Activated CD4-positive, alpha-beta T cell treated with anti-CD3 and anti-CD28 coated beads for 4 hours (primary cell): ENCODE measurements at places on chromosomes 1 and 21.

DNA sequence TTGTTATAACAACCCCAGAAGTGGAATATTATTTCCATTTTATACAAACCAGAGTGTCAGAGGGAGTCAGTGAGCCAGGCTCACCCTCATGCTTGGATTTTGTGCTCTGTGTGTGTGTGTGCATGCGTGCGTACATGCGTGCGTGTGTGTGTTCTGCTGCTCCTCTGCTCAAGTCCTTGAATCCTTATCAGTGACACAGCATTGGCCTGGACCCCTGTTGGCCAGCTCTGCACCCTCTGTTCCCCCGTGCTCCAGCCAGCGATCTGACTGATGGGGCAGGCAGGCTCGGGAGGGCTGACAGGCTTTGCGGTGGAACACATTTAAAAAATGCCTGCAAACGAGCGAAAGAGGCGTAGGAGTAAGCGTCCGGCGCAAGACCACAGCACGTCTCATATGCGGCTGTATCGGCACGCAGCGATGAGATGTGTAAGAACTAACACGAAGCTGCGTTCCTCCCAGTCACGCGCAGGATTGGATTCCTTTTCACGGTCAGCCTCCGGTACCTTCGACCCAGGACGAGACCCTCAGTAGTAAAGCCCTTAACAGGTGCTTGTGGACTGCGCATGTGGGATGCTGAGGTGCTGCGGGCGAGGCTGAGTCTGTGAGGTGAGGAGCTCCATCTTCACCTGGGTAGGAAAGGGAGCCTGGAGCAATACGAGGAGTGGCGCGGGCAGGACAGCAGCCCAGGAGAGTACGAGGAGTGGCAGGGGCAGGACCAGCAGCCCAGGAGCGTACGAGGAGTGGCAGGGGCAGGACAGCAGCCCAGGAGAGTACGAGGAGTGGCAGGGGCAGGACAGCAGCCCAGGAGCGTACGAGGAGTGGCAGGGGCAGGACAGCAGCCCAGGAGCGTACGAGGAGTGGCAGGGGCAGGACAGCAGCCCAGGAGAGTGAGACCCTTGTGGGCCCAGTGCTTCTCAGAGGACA is 130.9 kb downstream of the GALNT2 start:
- DNase-seq = no peak

- DNase-seq = no peak
Observed at GRCh38 chr1:66364578-66365391, 169.2 kb upstream of the SGIP1 start.

DNA sequence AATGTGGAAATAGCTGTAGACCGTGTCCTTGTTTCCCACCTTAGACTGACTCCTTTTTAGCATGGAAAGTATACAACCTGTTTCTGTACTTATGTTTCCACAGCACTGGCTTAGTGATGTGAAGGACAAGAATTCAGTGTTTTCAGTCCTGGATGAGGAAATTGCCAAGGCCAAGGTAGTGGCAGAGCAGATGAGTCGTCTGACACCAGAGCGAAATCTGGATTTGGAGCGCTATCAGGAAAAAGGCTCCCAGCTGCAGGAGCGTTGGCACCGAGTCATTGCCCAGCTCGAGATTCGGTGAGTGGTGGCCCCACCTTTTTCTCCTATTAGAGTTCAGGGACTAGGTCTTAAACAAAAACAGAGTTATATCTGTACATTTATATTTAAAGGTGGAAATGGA is 112.6 kb downstream of the MACF1 start:
- DNase-seq = no peak

DNA sequence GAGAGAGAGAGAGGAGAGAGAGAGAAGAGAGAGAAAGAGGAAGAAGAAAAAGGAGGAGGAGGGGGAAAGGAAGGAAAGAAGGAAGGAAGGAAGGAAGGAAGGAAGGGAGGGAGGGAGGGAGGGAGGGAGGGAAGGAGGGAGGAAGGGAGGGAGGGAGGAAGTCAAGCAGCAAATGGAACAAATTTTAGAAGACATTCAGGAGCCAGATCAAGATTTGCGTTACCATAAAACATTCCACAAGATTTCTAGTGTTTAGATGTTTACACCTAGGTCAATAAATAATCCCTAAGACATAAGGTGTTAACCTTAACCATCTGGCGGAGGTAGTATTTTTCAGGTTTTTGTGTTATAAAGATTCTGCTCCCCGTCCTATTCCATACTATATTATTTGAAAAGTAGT is 1320.1 kb upstream of the PRMT6 start:
- DNase-seq = no peak

GRCh38 chr1:162946701-162947100 is 85.7 kb upstream of the CCDC190 start:
- no peak for DNase-seq

GRCh38 chr1:41875487-41875886 is 43.2 kb downstream of the HIVEP3 start:
- no peak for DNase-seq

GRCh38 chr1:6777813-6778212 is 7.4 kb upstream of the CAMTA1 start:
- no peak for DNase-seq

- no peak for DNase-seq
Observed at GRCh38 chr1:81231729-81232038, 569.0 kb upstream of the ADGRL2 start.

GRCh38 chr1:38741341-38741740 is 118.2 kb downstream of the RRAGC start:
- no peak for DNase-seq

GRCh38 chr1:172810480-172811175 is 151.7 kb downstream of the FASLG start:
- no peak for DNase-seq

DNA sequence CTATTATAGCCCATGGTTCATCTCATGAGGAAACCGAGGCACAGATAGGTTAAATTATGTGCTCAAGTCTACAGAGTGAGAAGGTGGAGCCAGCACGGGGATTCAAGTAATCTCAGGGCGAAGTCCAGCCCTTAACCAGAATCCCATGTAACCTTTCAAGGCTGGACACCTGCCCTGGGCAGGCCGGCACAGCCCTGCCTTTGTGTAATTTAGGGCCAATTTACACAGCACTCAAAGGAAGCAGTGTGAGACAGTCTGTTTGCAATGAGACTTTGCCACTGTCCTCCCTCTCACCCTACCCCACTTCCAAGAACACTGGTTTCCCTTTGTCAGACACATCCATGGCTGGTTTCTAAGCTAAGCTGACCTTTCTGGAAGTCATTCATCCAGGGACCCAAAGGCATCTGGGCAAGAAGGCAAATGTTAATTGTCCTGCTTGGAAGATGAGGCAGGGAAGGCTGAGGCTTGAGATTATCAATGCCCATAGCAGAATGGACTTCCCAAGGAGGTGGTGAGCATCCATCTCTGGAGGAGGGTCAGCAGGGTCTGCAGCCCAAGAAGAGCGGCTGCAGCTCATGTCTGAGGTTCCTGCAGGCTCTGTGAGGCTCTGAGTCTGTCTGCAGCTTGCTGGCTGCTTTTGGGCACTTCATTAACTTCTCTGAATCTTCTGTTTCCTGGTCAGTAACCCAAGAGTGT is 159.2 kb downstream of the TRABD2B start:
- DNase-seq = no peak

GRCh38 chr1:233082778-233083550 is 132.6 kb downstream of the NTPCR start:
- DNase-seq = no peak
